ENCODE measurements at places on chromosomes 5 and 9.

DNA sequence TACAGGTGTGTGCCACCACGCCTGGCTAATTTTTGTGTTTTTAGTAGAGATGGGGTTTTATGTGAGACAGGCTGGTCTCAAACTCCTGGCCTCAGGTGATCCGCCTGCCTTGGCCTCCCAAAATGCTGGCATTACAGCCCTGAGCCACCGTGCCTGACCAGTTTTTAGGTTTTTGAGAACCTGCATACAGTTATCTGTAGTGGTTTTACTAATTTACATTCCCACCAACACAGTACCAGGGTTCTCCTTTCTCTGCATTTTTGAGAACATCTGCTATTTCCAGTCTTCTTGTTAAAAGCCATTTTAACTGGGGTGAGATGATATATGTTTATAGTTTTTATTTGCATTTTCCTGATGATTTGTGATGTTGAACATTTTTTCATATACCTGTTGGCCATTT lies 12.8 kb downstream of the DMXL1 start:
- DNase-seq, result no peak

GRCh38 chr9:130448035-130448624 lies 3.4 kb downstream of the ASS1 start:
- no peak for DNase-seq

DNA sequence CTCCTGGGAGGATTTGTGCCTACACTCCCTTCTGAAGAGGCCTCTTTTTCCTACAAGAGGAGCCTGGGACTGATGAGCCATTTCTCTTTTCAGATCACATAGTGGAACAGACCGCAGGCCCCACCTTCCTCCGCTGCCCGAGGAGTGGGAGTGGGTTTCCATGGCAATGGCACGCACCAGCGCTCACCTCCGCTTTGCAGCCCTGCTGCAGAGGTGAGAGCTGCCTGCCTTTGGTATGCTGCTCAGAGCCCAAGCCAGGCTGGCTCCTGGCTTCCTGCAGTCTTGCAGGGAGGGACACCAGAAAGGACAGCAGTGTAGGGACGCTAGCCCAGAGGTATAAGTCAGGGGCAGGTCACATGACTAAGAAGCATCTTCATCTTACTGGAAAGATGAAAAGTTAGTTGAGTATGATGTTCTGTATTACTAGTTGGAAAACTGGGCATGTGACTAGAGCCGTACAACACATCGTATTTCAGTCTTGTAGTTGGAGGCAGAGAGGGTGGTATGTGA lies 12.4 kb downstream of the PTTG1 start:
- DNase-seq, result peak; percentile 82

DNA sequence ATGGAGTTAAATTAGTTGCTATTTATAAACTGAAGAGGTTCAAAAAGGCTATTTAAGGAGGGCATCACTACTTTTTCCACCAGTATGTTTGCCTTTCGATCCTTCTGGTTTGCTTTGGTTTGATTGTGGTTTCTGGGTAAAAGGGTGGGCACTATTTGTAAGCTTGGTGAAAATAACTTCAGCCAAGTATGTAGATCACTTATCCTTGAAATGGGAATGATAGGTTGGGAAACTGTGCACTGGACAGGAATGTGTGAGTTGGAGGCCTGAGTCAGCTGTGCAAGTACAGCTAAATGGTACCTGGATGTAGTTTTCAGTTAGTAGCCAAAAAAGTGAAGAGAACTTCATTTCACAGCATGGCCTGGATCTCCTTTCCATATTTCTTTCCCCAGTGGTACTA lies 466.2 kb downstream of the ENC1 start:
- no peak for DNase-seq

DNA sequence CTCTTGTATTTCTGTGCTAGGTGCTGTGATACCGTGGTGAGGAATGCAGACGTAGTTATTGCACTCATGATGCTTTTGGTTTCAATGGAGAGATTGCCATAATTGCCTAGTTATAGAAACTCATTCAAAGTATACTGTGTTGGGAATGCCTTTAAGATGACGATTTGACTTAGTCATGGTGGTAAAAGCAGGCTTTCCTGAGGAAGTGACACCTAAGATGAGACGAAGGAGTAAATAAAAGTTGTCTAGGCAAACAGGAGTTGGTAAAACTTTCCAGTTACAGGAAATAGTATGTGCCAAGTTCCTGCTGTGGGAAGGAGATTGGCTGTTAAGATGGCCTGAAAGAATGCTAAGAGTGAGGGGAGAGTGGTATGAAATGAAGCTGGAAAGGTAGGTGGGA lies 48.1 kb downstream of the FOCAD start:
- no peak for DNase-seq

DNA sequence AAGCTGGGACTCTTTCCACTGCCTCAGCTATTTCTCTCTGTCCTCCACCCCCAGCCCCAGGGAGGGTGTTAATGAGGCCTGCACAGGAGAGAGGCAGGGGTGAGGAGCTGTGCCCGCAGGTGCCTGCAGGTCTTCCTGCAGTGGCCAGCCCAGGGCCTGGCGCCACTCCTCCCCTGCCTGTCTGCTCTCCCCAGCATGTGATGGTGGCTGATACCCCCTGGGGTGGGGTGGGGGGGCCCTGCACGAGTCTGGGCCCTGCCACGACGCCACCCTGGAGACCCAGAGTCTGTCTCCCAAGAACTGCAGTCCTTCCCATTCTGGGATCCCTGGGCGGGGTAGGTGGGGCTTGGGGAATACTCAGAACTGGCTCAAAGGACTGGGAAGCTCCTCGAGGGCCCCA lies 166.4 kb upstream of the SMIM23 start:
- DNase-seq, result no peak

- no peak for DNase-seq
Observed at GRCh38 chr9:87465816-87466215, 31.9 kb upstream of the DAPK1 start.

- DNase-seq, result no peak
Observed at GRCh38 chr9:21556581-21557427, 74.7 kb upstream of the IFNE start.

DNA sequence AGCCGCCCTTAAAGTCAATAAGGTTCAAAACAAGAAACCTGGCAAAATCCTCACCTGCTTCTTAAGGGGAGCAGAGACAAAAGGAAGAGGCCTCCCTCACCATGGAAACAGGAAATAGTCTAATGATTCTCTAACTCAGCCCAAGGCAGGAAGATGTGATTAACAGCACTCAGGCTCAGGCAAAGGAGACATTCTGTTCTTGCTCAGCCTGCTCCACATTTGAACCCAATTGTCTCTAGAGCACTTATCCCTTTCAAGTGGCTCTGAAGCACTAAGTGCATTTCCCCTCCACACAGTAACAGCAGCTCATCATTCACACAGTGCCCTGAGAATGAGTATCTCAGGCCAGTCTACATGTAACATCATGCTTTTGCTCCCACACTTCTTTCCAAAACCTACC lies 72.3 kb downstream of the NIPSNAP3B start:
- DNase-seq, result peak; percentile 84

- DNase-seq, result no peak
Observed at GRCh38 chr5:40675396-40676133, 4.2 kb upstream of the PTGER4 start.

All from NCI-H187 treated with DMSO at 0.1 percent for 48 hours (cell line).